ENCODE measurements at places on chromosomes 3 and 15.
A peak's percentile ranks its signal among the peaks of the same experiment; 100 is the strongest.

- DNase-seq, result no peak
Observed at GRCh38 chr15:29734917-29735572, 87.2 kb downstream of the TJP1 start.

GRCh38 chr3:9422712-9423424 lies 25.5 kb downstream of the SETD5 start:
- peak; percentile 82 for DNase-seq

DNA sequence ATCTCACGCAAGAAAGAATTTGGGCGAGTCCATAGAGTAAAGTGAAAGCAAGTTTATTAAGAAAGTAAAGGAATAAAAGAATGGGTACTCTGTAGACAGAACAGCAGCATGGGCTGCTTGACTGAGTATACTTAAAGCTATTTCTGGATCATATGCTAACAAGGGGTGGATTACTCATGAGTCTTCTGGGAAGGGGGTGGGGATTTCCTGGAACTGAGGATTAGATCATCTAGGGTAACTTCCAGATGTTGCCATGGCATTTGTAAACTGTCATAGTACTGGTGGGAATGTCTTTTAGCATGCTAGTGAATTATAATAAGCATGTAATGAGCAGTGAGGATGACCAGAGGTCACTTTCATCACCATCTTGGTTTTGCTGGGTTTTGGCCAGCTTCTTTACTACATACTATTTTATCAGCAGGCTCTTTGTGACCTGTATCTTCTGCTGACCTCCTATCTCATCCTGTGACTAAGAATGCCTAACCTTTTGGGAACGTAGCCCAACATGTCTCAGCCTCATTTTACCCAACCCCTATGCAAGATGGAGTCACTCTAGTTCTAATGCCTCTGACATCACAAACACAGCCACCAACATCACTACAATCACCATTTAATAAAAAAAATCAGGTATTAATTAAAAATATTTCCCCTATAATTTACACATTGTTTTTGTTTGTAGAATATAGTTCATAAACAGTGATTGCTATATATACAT lies 890.7 kb upstream of the EPHA6 start:
- peak; percentile 26 for DNase-seq

- no peak for DNase-seq
Observed at GRCh38 chr15:92663250-92663951, 7.8 kb upstream of the FAM174B start.

DNA sequence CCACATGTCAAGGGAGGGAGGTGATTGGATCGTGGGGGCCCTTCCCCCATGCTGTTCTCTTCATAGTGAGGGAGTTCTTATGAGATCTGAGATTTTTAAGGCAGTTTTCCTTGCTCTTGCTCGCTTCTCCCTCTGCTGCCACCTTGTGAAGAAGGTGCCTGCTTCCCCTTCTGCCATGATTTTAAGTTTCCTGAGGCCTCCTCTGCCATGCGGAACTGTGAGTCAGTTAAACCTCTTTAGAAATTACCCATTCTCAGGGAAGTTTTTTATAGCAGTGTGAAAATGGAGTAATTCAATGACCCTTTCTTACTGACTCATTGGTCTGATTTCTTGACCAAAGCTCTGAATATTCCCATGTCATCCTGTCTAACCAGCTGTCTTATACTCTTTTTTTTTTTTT lies 484.4 kb upstream of the TPRG1 start:
- DNase-seq, result no peak

GRCh38 chr3:13141183-13141582 lies 68.0 kb upstream of the IQSEC1 start:
- DNase-seq, result no peak

DNA sequence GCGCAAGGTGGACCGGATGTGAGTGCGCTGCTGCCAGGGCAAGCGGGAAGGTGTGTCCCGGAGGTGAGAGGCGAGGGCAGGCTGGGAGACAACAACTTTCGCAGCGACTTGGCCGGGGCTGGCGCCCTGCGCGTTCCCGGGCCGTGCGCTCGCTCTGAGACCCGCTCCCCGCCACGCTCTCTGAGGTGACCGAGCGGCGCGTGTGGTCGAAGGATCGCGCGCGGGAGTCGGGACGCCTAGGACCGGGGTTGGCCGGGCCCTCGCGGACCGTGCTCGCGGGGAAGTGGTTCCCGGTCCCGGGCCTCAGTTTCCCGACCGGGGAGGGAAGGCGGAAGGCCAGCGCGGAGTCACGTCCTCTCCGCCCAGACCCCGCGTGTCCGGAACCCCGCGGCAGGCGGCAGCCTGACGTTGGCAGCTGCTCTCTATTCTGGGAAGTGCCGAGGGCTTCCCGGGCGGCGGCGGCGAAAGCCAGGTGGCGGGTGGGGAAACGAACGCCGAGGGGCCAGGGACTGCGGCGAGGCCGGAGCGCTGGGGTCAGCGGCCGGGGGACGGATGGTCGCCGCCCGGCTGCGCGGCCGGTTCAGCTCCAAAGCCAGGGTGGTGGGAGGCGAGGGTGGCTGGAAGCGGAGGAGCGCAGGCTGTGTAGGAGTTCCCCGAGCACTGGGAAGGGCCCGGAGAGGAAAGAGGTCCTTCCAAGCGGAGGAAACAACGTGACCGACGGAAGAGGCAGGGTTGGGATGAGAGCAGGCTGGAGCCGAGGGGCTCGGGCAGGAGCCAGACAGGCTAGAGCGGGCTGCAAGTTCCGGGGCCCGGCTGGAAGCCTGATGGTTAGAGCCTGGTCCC lies 1.0 kb upstream of the IGF2BP2 start:
- no peak for DNase-seq

GRCh38 chr3:192219926-192220325 lies 507.4 kb downstream of the FGF12 start:
- no peak for DNase-seq

DNA sequence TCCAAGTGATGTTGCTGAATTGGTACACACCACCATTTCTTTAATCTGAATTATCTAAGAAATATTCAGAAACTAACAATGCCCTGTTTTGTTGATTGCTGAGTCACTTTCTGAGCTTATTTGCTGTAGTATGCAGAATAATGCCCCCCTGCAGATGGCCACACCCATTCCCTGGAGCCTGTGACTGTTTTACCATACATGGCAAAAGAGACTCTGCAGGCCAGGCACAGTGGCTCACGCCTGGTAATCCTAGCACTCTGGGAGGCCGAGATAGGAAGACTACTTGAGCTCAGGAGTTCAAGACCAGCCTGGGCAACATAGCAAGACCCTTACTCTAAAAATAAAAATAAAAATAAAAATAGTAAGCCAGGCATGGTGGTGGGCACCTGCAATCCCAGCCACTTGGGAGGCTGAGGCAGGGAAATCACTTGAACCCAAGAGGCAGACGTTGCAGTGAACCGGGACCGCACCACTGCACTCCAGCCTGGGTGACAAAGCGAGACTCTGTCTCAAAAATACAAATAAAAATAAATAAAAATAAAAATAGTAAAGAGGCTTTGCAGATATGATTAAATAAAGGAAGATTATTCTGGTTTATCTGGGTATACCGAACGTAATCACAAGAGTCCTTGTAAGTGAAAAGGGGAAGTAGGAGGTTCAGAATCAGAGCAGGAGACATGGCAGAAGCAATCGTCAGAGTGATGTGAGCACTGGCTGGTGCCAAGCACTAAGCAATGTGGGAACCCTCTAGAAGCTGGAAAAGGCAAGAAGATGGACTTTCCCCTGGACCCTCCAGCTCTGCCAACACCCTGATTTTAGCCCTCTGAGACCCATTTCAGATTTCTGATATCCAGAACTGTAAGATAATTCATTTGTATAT lies 19.0 kb downstream of the PCYT1A start:
- DNase-seq, result no peak

- peak; percentile 93 for DNase-seq
Observed at GRCh38 chr3:139302084-139302800, 41.6 kb upstream of the MRPS22 start.

- no peak for DNase-seq
Observed at GRCh38 chr3:14410106-14410502, 7.7 kb downstream of the SLC6A6 start.

DNA sequence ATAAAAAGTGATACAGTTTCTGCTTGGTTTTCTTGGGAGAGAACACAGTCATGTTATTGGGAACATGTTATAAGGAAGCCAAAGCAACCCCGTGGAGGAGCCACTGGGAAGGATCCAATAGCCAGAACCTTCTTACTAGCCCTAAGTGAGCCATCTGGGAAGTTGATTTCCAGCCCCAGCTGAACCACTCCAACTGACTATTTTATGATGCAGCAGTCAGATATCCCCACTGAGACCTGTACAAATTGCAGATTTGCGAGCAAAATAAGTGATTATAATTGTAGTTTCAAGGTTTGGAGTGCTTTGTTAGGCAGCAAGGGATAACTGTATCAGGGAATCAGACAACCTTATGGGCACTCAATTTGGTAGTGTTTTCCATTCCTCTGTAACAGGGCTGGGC lies 43.3 kb upstream of the ZPLD1 start:
- DNase-seq, result no peak

GRCh38 chr15:22945071-22945470 lies 35.1 kb downstream of the CYFIP1 start:
- DNase-seq, result no peak

DNA sequence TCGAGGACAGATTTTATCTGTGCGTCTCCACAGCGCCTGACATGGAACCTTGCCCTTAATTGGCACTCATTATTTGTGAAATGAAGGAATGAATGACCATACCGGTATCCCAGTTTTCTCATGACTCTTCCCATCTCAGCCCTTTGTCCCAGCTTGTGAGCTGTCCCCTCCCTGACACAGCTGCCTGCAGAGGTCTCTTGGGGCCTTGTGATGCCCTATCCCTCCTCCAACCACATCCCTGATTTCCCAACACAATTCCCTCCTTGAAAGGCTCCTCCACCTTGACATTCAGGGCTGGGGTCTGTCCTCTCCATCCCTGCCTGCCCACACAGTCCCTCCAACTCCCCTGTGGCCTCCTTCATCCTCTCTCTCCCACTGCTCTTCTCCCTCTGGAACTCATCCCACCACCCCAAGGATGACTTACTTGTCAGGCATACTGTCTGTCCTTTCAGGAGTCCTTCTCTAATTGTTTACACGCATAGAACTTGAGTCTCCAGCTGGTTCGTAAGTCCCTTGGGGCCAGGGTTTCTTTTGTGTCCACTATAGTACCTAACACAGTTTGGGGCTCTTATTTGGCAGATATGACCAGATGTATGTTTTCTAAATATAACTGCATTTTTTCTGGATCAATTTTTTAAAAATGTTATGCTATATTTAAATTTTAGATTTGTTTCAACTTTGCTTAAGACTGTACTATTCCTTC lies 35.6 kb upstream of the FILIP1L start:
- DNase-seq, result no peak

- no peak for DNase-seq
Observed at GRCh38 chr3:186461141-186461540, 83.0 kb downstream of the CRYGS start.

DNA sequence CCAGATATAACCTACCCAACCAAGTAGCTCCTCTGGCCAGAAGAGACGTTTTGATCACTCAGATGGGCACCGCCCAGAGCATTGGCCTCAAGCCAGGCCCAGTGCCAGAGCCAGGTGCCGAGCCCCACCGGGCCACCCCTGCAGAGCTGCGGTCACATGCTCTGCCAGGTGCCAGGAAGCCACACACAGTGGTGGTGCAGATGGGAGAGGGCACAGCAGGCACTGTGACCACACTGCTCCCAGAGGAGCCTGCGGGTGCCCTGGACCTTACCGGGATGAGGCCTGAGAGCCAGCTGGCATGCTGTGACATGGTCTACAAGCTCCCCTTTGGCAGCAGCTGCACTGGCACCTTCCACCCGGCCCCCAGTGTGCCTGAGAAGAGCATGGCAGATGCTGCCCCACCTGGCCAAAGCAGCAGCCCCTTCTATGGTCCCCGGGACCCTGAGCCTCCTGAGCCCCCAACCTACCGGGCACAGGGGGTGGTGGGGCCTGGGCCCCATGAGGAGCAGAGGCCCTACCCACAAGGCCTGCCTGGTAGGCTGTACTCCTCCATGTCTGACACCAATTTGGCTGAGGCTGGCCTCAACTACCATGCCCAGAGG lies 19.1 kb upstream of the APEH start:
- no peak for DNase-seq

DNA sequence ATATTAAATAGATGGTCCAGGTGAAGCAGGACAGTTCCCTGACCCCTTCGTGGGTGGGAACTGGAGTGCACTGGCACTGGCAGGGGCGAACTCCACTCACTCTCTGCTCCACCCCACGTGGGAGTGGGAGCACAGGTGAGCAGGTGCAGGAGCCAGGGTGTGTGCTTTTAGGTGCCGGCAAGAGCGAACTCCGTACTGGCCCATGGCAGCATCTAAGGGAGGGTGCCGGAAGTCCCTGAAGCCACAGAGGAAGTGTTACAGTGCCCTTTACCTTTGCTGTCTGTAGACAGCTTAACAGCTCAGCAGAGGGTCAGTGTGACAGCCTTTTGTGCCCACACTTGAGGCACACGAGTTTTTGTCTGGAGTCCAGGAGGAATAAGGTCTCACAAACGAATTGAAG lies 26.7 kb upstream of the PIAS1 start:
- DNase-seq, result no peak

- no peak for DNase-seq
Observed at GRCh38 chr3:113533534-113533892, 1.2 kb downstream of the SIDT1 start.

DNA sequence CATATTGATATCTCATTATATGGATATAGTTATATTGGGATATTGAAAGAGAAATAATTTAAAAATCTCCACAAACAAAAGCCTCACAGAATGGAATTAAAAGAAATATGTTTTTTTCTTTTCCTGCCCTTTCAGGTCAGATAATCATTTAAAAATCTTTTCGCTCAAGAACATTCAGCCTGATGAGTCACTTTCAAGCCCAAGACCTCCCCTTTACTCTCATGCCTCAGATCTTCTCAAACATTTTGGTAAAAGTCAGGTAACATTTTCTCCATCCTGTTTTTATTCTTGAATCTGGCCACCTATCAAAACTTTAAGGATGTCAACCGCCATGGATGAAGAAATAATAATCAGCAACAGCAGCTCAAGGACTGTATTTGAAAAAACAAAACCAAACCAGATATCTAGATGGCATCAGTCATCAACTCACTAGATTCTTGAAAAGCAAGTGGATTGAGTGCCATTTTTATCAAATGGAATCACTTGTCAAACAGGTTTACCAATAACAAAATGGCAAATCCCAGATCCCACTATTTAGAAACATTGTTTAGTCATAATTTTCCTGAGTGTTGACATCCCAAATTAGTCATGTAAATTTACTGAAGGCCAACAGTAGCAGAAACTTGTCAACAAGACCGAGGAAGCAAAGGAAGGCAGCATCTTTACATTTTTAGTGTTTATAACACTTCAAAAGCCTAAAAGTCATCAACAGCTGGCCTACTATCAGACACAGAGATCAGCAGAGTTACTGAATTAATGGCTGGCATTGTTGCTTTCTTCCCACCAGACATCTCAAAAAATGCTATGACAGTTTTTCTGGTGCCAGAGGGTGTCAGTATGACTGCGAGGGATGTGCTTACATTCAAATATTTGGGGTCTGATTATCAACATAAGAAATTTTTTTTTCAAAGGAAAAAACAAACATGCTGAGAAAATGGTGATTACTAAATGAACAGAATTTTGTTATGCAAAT lies 444.7 kb downstream of the MAGI1 start:
- no peak for DNase-seq

- DNase-seq, result no peak
Observed at GRCh38 chr3:107209302-107209990, 167.8 kb upstream of the CCDC54 start.

Data from HS-27A (cell line).